Airway epithelial cell (primary cell): ENCODE measurements at places on chromosomes 5 and 9. TPM values are rescaled to one million over a fixed set of nuclear protein-coding genes. Genes with fewer than 3 reads are reported as not detected.

The ZDHHC11B gene
- 0.07 TPM in 1 of 2 replicates, not detected in the other for total RNA-seq

The ASPN gene
- total RNA-seq = not detected in 2 replicates

The C5orf58 gene
- not detected in 2 replicates for total RNA-seq

The MRPL22 gene
- total RNA-seq = 24.7 and 33.1 TPM in 2 replicates

The OTP gene
- not detected in 2 replicates for total RNA-seq

The DUSP1 gene
- 100 and 121 TPM in 2 replicates for total RNA-seq
